ENCODE measurements at places on chromosomes 12 and 14.

DNA sequence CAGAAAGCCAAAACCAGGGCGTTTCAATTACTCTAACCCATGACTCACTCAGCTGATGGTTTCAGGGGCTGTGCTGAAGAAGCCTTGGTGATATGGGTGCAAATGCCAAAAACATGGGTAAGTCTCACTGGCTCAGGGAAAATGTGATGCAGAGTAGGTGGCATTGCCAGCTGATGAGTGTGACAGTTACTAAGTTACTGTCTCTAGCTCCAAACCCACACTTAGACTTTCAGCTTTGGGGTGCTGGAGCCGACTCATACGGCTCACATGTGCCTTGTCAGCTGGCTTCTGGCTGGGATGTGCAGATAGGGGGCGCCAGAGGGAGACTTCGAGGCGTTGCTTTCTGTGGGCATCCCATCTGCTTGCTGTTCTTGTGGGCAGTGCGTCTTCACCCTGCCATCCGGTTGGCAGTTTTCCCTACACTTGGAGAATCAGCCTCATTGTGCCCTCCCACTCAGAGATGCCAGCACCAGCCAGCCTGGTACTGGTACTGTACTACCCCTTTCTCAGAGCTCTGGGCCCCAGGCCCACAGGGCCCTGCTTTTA, 11.1 kb upstream of the KRT7 start:
- DNase-seq, result no peak

GRCh38 chr12:132813443-132813842, 15.2 kb downstream of the GOLGA3 start:
- no peak for DNase-seq

DNA sequence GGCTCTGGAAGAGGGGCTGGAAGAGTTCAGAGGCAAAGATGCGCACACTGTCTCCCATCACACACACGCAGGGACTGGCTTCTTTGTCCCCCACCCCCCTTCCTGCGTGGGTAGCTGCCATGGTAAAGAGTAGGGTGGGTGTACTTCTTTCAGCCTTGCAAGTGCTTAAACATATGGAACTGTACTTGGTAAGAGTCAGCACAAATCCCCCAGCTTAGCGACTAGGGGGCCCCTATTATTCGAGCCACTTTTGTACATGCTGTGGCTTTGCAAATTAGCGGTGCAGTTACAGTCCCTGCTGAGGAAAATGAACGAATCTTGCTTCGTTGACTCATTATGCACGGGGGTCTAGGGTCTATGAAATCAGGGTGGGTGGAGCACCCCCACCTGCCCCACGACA, 123.8 kb downstream of the AACS start:
- DNase-seq, result no peak

GRCh38 chr12:89251342-89252271, 100.7 kb downstream of the DUSP6 start:
- no peak for DNase-seq

- no peak for DNase-seq
Observed at GRCh38 chr12:86543716-86544115, 287.5 kb upstream of the MGAT4C start.

DNA sequence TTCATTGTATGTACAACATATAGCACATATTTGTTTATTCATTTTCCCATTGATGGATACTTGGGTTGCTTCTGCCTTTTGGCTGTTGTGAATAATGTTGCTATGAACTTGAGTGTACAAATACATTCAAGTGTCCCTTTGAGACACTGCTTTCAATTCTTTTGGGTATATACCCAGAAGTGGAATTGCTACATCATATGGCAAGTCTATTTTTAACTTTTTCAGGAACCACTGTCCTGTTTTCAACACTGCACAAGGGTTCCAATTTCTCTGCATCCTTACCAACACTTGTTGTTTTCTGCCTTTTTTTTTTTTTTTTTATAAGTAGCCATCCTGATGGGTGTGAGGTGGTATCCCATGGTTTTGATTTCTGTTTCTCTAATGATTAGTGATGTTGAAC, 15.9 kb downstream of the RBMS2 start:
- DNase-seq, result no peak

DNA sequence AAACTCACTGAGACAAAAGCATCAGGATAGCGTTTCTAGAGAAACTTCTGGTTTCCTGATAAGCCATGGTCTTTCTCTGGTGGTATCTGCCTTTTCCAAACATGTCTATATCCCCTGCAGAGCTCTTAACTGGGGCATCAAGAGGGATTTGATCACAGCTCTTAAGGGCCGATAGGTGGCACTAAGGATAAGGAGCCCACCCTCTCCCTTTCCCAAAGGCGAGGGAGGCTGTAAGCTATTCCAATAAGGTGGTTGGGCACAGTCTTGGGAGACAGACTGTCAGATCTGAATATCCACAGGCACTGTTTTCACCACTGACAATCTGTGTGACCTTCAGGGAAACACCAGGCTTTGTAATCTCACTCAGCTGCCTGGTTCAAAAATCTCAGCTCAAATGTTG, 206.0 kb downstream of the ADGRD1 start:
- no peak for DNase-seq

GRCh38 chr14:93173943-93174395, 10.7 kb downstream of the MOAP1 start:
- no peak for DNase-seq

DNA sequence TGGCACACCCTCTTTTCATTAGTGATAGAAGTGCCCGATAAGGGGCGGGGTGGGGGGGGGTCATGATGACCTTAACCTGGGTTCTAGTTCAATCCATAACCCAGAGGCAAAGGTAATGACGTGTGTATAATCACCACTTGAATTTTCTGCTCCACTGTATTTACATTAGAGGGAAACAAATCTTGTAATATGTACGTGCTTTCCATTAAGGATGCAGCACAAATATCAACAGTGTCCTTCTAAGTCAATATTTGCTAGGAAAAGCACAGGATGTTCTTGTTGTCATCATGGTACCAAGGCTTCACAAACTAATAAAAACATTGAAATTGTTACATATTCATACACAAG, 121.2 kb upstream of the SLC38A2 start:
- DNase-seq, result no peak

DNA sequence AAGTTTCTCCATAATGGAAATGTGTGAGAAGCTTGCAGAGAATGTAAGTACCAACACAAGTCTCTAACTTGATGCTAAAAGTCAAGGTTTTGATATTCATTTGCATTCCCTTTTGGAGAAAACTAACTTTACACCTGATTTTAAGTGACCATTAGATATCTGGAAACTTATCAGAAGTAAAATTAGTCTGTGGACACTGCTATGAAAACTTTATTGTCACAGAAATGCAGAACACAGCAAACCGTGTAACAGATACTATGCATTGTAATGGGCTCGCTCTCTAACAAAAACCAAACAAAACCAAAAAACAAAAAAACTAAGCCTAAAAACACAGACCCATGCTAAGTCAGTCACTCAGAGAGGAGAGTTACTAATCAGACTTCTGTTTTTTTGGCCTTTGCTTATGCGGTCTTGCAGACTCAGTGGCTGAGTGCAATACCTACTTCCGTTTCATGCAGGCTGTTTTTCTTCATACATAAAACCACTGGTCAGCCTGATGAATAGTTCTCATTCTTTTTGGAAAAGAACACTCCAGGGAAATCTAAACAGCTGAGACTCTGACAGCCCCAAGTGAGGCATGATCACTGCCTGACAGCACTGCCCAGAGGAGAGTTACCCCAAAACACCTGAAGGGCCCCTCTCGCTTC, 35.7 kb downstream of the NRDE2 start:
- DNase-seq, result no peak

All from cortex of kidney (tissue), 1 donor.